ENCODE measurements at places on chromosomes 5 and 9.

DNA sequence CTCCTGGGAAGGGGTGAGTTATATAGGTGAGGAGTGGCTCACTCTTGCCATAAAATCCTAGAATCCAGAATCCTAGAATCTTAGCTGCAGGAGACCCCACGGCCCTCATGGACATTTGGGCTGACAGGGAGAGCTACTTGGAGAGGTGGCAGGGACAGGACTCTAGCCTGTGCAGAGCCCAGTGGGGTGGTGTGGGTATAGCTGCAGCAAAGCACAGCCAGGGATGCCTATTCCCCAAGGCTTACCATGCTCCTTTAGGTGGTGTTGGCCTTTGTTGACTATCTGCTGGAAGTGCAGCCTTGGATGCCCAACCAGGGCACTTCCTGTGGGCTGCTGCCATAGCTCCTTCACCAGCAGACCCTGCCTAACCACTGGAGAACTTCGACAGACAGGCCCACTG is 70.0 kb upstream of the PTPN3 start:
- DNase-seq = no peak

GRCh38 chr9:129198319-129199043 is 20.4 kb upstream of the IER5L start:
- no peak for DNase-seq

GRCh38 chr9:33461492-33461891 is 12.2 kb downstream of the NOL6 start:
- DNase-seq = no peak

GRCh38 chr5:108461628-108462367 is 79.9 kb upstream of the FBXL17 start:
- DNase-seq = no peak

DNA sequence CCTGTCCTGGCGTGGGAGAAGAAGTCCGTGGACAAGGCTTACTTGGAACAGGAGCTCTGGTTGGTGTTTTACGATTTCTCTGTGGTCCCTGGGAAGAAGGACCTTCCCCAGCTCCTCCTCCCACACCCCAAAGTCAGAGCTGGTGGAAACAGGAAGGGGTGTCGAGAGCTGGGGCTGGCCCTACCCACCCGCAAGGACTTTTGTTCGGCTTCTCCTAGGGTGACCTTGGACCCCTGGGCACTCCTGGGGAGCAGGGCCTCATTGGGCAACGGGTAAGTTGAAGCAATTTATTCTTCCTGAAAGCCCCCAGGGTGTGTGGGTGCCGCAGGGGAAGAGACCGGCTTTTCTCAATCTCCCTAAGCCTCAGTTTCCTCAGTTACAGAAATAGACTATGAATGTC is 53.9 kb upstream of the ORM1 start:
- no peak for DNase-seq

DNA sequence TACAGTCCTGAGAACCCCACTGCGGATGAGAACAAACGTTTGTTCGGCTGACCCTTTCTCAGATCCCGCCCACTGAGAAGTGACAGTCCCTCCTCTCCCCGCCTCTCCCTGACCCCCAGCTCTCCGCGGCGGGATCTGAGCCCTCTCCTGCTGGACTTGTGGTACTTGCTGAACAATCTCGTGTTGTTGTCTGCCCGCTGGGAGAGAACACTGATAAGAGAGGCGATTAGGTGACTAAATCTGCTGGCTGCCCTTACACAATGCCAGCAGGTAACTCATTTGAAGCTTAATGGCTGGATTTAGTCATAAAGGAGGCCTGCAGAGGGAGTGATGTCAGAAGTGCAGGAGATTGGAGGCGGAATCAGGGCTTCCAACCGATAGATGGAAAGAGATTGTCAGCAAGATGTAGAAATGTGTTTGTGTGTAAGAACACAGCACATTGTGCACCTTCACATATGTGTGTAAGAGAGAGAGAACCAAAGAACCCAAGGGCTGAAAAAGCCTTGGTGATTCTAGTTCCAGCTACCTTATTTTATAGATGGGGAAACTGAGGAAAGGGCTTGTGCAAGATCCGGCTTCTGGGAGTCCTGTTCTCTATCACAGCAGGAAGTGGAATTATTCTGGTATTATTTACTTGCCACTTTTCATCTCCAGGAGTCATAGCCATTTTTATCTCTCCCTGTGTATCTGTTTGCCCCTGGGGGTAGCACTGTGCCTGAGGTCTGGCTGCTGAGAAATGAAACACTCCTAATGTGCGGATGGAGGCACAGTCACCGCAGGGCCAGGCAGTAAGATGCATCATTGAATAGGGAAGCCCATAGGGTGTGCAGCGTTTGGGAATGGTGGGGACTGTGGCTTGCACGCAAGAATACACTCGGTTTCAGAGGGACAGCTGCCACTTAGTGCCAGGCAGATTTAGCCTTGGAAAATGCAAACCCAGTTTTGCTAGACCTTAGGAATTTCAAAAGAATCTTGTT is 203.7 kb upstream of the MSX2 start:
- no peak for DNase-seq

GRCh38 chr5:52783226-52783959 is 4.3 kb upstream of the ITGA1 start:
- DNase-seq = no peak

- DNase-seq = no peak
These were observed 507 bp upstream of the GPSM1 start for GRCh38 chr9:136326761-136327303.

GRCh38 chr5:41412496-41412895 is 97.9 kb downstream of the PLCXD3 start:
- DNase-seq = no peak

DNA sequence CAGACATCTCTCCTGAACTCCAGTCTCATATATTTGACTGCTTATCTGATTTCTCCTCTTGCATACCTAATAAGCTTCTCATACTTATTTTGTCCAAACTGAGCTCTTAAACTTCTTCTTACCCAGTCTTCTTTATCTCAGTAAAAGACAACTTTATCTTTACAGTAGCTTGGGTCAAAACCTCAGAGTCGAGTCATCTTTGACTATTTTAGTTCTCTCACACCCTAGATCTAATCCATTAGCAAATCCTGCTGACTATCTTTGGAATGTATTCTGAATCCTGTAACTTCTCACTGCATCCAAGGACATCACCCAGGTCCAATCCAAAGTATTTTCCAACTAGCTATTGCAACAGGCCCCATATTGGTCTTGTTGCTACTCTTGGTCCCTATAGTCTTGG is 11.8 kb upstream of the JAK2 start:
- DNase-seq = no peak

- no peak for DNase-seq
These were observed 86.6 kb downstream of the MUSK start for GRCh38 chr9:110755179-110755578.

GRCh38 chr9:1384816-1385215 is 334.7 kb downstream of the DMRT2 start:
- no peak for DNase-seq

DNA sequence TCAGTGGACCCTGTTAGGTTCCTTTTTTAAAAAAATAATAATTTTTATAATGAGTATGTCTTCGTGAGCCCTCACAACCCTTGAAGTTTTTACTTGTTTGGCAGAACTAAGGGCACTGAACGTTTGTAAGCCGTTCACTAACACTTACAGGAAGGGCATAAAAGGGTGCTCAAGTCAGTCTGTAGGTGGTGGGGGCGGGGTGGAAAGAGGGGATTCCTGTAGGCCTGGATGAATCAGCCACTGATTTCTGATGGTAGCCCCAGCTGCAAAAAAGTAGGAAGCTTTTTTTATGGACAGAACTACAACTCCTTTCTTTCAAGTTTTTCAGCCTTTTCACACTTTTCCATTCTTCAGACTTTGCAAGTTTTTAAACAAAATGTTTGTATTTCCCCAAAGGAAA is 35.8 kb downstream of the PIK3R1 start:
- DNase-seq = peak; percentile 76

GRCh38 chr9:116646661-116647514 is 40.2 kb upstream of the TRIM32 start:
- DNase-seq = no peak

DNA sequence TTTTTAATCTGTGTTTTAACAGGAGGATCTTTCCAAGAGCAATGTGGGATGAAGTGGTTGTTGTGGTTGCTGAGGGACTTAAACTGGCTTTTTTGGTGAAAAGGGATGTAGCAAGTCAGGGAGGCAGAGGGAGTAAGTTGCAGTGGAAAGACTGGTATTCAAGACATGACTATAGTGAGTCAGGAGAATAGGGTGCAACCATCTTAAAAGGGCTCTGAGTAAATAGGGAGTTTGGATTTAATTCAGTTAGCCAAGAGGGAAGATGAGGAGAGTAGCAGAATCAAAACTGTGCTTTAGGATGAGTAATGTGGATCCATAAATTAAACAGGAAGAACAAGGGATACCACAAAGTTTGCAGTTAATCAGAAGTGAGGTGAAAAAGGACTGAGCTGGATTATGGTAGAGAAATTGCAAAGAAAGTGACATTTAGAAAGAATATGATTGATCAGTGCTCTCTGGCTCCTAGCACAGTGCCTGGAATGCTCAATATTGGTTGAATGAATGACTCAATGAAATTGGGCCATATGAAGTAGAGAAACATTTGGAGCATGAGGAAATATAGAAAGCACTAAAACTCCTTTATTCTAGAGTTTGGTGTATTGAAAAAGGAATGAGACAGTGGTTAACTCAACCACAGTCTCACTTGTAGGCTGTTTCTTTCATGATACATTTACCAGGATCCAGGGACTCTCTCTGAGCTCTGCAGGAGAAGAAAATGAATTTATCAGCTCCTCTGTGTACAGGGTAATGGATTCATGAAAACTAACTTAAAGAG is 5.1 kb downstream of the POLR3G start:
- DNase-seq = no peak

DNA sequence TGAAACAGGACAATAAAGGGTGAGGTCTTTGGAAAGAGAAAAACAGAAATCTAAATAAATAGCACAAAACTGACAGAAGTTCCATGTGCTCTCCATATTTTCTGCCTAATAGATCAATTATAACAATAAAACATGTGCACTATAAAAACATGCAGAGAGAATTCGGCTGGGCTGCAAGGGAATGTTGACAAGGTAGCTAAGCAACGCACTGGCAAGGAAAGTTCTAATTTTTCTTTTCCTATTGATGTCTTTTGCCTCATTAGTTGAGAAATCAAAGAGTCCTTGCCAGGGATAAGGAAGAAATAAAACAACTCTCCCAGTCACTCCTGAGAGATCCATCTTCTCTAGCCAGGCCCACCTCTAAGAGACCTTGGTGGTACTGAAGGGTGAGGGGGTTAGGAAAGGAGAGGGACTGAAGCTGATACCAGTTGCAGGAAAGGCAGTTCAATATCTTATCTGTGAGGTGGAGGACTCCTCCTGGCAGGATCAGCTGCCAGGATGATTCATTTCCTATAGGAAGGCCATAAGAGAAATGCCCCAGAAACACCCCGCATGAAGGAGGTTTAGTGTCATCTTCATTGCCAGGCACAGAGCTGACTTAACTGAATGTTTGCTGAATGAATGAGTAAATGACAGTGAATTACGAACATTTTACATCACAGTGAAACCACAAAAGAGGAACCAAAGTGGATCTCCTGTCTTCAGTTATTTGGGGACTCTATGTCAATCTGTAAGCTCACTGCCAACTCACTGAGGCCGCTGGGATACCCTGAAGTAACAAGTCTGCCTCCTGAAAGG is 63.7 kb upstream of the IFNK start:
- DNase-seq = no peak

DNA sequence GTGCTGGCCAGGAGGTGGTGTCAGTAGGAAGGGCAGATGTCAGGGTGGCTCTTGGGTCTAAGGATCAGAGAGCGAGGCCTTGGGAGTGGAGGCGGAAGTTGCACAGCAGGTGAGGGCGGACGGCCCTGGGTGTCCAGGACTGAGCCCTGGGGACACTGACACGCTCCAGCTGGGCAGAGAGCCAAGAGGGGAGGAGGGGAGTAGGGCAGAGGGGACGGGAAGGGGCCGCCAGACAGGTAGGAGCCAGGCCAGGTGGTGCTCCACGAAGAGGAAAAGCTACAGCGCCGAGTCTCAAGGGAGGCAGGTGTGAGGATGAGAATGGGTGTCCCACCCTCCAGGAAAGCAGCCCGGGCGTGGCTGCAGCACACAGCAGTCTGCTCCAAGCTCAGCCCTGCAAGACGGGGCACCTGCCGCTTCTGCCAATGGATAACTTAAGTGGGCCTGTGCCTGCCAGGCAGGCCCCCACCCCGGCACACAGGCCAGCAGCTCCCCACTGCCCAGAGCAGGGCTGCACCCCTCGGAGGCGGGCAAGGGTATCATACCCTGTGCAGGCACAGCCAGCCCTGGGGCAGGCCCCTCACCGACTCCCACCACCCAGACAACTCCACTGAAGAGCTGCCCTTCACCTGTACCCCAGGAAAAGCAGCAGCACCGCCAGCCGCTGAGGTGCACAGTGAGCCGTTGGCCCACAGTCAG is 4.9 kb downstream of the TPRN start:
- DNase-seq = no peak

DNA sequence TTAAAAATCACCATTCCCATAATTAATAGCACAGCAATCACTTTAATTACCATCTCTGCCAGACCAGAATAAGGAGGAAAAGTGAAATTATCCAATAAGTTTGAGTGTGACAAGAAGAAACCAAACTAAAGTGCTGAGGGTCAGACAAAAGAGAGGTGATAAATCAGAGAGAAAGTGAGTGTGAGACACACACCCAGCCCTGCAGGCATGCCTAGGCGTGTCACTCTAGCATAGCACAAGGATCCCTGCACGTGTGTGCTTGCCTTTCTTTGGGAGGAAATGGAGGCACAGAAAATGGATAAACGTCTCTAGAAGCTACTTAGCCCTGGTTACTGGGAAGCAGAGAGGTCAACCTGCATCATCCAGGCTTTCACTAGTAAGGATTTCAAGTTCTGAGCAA is 56.2 kb downstream of the SEMA6A start:
- no peak for DNase-seq

GRCh38 chr5:31901807-31902530 is 263.0 kb downstream of the PDZD2 start:
- no peak for DNase-seq

GRCh38 chr5:92064993-92065392 is 681.9 kb upstream of the ARRDC3 start:
- DNase-seq = no peak

DNA sequence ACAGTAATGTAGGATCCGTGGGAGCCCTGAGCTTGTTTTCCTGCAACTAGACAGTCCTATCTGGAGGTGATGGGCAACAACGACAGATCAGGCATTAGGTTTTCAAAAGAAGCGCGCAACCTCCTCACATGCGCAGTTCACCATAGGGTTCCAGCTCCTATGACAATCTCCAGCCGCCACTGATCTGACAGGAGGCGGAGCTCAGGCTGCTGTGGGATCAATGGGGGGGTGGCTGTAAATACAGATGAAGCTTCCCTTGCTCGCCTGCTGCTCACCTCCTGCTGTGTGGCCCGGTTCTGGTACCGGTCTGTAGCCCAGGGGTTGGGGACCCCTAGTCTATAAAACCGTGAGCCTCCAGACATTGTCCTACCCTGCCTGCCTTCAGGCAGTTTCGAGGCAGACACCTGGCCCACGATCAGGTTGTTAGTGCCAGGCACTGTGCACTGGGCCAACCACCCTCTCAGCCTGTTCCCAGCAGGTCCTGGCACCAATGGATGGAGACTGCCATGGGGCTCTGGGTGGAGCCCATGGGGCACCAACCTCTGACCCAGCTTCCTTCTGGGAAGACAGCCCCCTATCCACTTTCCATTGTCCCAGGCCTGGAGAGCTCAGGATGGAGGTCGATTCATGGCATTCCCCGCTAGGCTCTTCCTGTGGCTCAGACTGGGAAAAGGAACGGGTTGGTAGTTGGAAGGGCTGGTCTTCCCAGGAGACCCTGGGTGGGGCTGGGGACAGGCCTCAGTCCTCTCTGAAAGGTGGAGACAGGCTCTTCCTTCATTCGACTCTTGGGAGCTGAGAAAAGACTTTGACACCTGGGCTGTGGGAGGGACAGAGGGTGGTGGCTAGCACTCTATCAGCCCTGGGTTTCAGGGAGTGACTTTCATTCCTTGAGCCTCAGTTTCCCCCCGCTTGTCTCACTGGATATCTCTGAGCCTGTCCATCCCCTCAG is 1.7 kb downstream of the ENDOG start:
- DNase-seq = no peak

Data from stimulated activated CD4-positive, alpha-beta T cell treated with anti-CD3 and anti-CD28 coated beads, Interleukin-4, amount 100 ng/mL, for 4 hours (primary cell).